ENCODE measurements at places on chromosomes 7 and 10.
A peak's percentile ranks its signal among the peaks of the same experiment; 100 is the strongest.

DNA sequence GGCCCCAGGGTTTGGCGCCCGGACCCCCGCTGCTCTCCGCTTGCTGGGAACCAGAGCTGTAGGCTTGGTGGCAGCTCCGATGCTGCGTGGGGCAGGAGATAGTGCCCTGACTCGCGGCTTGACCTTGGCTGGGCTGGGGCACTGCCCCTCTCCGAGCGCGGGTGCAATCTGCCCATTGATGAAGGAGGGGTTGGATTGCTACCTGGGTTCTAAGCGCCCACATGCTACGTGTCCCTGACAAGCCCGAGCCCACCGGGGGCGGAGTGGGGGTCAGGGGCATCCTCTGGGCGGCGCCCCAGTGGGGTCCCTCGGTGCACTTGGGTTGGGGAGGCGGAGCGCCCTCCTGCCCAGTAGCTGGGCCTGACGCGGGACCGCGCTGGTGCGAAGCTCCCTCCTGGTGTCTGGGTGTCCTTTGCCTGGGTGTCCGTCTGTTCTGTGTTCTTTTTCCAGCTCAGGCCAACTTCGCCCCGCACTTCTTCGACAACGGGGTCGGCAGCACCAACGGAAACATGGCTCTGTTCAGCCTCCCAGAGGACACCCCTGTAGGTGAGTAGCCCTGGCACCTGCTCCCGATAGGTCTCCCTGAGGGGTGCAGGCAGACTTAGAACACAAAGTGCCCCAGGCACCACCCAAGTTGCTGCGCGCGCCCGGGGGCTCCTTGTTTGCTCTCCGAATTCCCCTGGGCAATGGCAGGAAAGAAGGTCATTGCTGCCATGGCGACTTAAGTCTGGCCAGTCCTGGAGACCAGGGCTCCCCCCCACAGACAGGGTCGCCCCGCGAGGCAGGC lies 900 bp downstream of the CDHR1 start:
- DNase-seq: no peak
- H3K4me1 ChIP-seq: peaks cover 18% of the 10 kb centered on the region
- peaks cover 8% of the 10 kb centered on the region for H3K36me3 ChIP-seq
- peak overlapping the region; percentile 52 for H3K4me3 ChIP-seq
- H3K27me3 ChIP-seq: peaks cover 58% of the 10 kb centered on the region

GRCh38 chr7:90715067-90715466 lies 118.9 kb downstream of the CDK14 start:
- no peaks in the 10 kb centered on the region for H3K27me3 ChIP-seq
- no peak for DNase-seq
- H3K4me1 ChIP-seq: no peaks in the 10 kb centered on the region
- H3K27ac ChIP-seq: no peak overlapping the region
- no peaks in the 10 kb centered on the region for H3K36me3 ChIP-seq

DNA sequence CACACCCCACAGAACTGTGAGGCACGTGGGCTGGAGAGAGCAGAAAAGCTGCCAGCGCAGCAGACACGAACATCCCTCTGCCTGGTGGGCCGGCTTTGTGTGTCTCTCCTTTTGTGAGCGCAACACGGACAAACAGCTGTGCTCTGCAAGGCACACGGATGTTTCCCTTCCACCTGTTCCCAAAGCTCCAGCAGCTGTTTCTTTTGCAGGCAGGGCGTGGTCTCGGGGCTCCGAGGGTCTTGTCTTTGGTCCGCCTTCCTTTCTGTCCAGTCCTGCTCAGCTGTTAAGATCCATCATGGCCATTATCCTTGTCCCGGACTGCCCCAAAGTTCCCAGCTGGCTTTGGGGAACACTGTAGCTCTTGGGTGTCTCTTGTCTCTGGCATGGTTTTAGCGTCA lies 32.7 kb upstream of the SH2B2 start:
- DNase-seq: no peak
- no peak overlapping the region for H3K27ac ChIP-seq
- H3K4me1 ChIP-seq: peaks cover 4% of the 10 kb centered on the region
- H3K4me3 ChIP-seq: no peak overlapping the region

DNA sequence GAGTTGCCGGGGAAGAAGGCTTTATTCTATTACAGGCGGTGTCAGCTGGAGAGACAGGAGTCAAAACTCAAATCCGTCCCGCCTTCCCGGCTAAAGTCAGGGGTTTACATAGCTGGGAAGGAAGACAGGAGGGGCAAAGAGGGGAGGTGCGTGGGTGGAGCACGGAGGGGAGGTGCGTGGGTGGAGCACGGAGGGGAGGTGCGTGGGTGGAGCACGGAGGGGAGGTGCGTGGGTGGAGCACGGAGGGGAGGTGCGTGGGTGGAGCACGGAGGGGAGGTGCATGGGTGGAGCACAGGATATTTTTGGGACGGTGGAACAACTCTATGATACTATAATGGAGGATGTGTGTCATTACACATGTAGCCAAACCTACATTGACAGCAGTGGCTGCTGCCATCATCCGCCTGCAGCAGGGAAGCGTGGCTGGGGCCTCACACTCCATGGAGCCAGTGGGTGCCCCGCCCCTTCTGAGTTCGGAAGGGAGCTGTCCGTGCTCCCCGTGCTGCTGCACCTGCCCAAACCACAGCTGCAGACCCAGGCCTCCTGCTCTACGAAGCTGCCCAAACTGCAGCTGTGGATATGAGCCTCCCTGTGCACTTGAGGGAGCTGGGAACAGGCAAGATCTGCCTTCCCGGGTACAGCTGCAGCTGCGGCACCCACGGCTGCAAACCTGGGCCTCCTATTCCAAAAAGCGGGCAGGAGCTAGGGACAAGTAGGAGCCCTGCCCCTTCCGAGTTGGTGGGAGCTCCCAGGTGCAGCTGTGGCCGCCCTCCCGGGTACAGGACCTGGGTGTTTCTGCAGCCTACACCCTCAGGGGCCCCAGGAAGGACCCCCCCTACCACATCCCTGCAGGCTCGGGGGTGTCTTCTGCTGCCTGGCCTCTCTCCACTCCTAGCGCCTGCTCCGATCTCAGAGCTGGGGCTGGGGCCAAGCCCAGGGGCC lies 119.4 kb downstream of the DYNC2I1 start:
- H3K4me1 ChIP-seq: peaks cover 13% of the 10 kb centered on the region
- H3K36me3 ChIP-seq: no peaks in the 10 kb centered on the region
- DNase-seq: no peak
- H3K27ac ChIP-seq: peak overlapping the region; percentile 80
- peak overlapping the region; percentile 93 for H3K4me3 ChIP-seq

DNA sequence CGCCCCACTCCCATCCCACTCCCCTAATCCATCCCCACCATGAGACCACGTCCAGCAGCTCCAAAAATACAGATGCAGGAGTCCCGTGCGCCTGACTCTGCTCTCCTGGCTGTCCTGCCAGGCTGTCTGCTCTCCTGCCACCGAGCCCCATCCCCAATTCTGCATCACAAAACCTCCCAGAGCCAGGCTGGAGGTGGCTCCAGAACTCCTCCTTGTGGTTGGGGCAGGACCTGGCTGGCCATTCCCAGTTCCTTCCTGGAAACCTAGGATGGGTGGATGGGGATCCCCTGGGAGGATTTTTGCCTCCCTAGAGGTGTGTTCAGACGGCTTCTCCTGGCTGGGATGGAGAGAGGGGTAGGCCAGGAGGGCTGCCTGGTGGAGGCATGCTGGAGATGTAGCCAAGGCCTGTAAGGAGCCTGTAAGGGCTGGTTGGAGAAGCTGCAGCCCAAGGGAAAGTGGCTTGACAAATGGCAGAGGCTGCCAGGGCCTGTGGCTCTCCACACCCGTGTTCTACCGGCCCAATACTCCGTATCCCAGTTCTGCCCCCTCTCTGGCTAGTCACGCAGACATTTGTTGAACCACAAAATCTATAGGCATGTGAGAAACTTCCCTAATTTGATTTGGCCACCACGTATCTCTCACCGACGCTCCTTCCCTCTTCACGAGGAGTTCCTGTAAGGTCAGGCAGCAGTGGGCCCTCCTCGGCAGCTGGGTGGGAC lies 99.3 kb downstream of the ARHGAP22 start:
- no peak overlapping the region for H3K27ac ChIP-seq
- peaks cover 4% of the 10 kb centered on the region for H3K36me3 ChIP-seq

GRCh38 chr10:59082249-59082648 lies 94.2 kb upstream of the PHYHIPL start:
- H3K27me3 ChIP-seq: no peaks in the 10 kb centered on the region
- no peak overlapping the region for H3K27ac ChIP-seq
- H3K4me1 ChIP-seq: no peaks in the 10 kb centered on the region
- no peak overlapping the region for H3K4me3 ChIP-seq
- no peak for DNase-seq

GRCh38 chr10:71529207-71529827 lies 132.6 kb downstream of the CDH23 start:
- no peak overlapping the region for H3K4me3 ChIP-seq
- peak overlapping the region; percentile 45 for H3K27ac ChIP-seq
- DNase-seq: no peak
- H3K4me1 ChIP-seq: no peaks in the 10 kb centered on the region
- H3K36me3 ChIP-seq: no peaks in the 10 kb centered on the region
- H3K27me3 ChIP-seq: peaks cover 2% of the 10 kb centered on the region

DNA sequence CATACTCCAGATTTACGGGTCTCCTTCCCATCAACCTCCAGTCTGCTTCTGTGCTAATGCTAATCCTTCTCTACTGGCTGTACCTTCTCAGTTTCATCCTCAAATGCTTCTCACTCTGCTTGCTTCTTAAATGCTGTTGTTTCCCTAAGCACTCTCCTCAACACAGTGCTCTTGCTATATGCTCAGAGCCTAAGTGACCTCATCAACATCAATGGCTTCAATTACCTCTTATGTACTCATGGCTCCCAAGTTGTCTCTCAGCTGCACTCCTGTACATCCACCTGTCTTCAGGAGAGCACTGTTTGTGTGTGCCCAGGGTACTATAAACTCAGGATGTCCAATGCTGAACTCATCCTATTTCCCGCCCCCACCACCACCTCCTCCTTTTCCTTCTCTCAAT lies 22.5 kb downstream of the ELAPOR2 start:
- H3K4me1 ChIP-seq: peaks cover 4% of the 10 kb centered on the region
- no peaks in the 10 kb centered on the region for H3K36me3 ChIP-seq
- no peak overlapping the region for H3K27ac ChIP-seq
- peaks cover 8% of the 10 kb centered on the region for H3K27me3 ChIP-seq

GRCh38 chr10:124425227-124425962 lies 6.7 kb upstream of the OAT start:
- no peak overlapping the region for H3K27ac ChIP-seq
- no peaks in the 10 kb centered on the region for H3K36me3 ChIP-seq
- H3K27me3 ChIP-seq: peaks cover 45% of the 10 kb centered on the region
- no peak overlapping the region for H3K4me3 ChIP-seq

DNA sequence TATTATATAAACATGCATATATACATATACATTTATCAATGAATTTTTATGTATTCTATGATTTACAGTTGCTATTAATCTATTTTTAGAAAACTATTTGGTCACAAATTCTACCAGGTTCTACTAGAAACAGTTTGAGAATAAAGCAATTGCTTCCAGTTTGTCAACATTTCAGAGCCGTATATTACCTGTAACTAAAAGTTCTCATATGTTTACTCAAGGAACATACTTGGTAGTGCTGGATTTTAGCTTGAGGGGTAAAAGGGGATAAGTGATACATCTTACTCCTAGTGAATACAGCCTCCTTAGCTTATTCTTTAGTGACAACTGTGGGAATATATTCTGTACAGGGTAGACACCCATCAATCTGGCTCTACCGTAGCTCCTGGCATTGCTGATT lies 1590.5 kb upstream of the LRRTM3 start:
- H3K27me3 ChIP-seq: no peaks in the 10 kb centered on the region
- H3K4me1 ChIP-seq: no peaks in the 10 kb centered on the region
- H3K36me3 ChIP-seq: no peaks in the 10 kb centered on the region
- no peak for DNase-seq
- H3K27ac ChIP-seq: no peak overlapping the region
- no peak overlapping the region for H3K4me3 ChIP-seq

DNA sequence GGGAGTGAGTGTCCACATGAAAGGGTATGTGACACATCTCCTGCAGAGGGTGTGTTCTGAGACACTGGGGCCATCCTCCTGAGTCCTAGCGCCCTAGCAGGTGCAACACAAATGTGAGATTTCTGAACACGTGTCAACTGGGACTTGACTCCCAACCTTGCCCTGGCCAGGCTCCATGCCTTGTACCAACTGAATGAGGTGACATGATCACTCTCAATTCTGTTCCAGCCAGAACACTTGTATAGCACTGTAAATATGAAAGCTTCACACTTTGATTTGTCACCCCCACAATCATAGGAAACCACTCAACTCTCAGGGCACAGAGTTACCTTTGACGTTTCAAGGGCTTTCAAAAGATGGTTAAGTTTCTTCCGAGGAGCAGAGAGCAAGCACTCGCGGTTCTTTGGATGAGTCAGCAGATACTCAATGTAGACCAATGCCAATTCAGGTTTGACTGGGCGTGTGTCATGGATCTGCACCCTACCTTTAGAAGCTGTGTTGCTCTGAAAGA lies 48.6 kb downstream of the NCAPG2 start:
- H3K36me3 ChIP-seq: peaks cover 4% of the 10 kb centered on the region
- H3K27me3 ChIP-seq: no peaks in the 10 kb centered on the region
- H3K27ac ChIP-seq: no peak overlapping the region
- peak overlapping the region; percentile 49 for H3K4me3 ChIP-seq
- peaks cover 7% of the 10 kb centered on the region for H3K4me1 ChIP-seq

DNA sequence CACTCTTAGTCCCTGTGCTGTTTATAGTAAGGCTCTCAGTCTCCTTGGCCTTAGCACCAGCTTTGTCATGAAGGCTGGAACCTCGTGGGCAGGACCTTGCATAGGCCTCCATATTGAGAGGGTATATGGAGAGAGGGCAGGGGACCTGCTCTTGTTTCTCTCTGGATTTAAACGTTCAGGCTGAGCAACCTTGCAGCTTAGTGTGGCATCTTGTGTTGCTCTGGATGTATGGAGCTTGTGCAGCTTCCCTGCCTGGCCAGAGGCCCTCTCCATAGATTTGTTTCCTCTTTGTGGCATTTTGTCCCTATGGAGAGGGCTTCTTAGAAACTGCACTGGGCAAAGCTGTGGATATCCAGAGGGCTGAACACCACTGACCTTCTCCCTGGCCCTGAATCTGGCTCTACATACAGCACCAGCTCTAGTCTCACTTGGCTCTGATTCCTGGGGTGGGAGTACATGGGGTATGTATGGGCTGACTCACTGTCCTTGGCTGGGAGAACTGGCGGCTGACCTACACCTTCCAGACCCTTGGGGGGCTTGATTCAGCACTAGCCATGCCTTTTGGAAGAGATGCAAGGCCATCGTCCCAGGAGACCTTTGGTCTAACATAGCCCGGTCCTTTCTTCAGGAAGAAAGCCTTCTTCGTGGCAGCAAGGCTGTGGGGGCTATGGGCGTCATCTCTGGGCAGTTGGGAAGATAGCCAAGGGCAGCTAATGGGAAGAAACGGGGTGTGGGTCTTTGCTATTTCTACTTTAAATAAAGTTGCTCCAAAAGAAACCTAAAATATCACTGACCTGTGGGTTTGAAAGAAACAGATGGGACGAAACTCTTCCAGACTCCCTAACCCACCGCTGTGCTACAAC lies 30.5 kb downstream of the ITPRIP start:
- H3K4me1 ChIP-seq: peaks cover 33% of the 10 kb centered on the region
- peak overlapping the region; percentile 88 for H3K27ac ChIP-seq
- DNase-seq: no peak
- H3K4me3 ChIP-seq: peak overlapping the region; percentile 77

Measured in T-helper 17 cell (primary cell).